ENCODE measurements at places on chromosomes 1 and 21.

DNA sequence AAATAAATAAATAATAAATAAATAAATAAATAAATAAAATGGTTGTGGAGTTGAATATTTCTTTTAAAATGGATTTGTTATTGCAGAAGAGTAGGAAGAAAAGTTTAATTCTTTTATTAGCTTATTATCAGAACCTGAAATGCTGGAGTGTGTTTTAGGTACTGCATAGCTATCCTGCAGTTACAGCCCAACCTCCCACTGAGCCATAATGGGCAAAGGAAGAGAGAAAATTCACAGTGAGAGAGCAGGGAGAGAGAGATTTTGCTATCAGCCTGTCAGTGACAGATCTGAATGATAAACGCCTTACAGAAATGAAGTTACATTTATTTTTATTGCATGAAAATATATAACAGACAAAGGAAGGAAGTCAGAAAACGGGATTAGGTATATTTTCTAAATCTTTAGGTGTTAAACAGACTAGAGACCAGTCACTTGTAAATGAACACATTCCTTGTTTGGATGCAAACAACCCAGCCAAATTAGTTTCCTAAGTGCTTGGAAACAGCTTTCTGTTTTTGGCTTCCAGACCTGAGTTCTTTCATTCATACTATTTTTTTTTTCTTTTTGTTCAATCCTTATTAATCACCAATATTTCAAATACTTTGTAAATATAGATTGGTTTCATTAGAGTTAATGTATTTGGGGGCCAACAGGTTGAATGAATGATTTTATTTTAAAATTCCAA lies 425.3 kb downstream of the USP25 start:
- no peak for DNase-seq

- no peak for DNase-seq
Observed at GRCh38 chr1:102098536-102098935, 101.8 kb upstream of the OLFM3 start.

GRCh38 chr1:90881034-90881433 lies 140.8 kb downstream of the ZNF644 start:
- no peak for DNase-seq

- DNase-seq = no peak
Observed at GRCh38 chr1:162200096-162200847, 130.8 kb downstream of the NOS1AP start.

GRCh38 chr1:148166558-148167492 lies 14.7 kb upstream of the NBPF11 start:
- no peak for DNase-seq

DNA sequence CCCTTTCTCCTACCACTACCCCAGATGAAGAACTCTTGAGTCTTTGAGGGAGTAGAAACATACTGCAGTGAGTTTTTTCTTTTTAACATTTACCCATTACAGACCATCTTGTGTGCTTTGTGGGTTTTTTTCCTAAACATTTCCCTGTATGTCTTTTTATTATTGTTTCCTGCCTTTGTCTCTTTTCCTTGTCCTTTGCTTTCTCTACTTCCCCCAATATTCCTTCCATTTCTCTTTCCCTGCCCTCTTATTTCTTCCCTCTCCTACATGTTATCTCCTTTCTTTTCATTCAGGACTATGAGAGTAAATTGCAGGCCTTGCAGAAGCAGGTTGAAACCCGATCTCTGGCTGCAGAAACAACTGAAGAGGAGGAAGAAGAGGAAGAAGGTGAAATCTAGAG lies 79.1 kb upstream of the PGD start:
- no peak for DNase-seq

GRCh38 chr21:45583831-45584509 lies 41.7 kb upstream of the SLC19A1 start:
- DNase-seq = no peak

DNA sequence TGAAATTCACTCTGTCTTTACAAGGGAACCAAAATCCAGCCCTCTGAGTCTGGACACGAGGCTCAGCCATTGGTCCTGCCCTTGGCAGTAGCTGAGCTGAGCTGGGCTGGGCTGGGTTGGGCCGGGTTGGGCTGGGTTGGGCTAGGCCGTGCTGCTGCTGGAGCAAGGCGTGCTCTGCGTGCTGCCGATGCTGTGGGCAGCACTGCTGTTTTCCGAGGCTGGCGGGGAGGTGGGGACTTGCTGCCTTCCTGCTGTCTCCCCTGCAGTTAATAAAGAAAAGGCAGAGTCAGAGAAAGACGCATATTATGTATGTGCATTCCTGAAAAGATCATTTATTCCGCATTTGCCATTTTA lies 182.9 kb downstream of the CDC7 start:
- DNase-seq = no peak

DNA sequence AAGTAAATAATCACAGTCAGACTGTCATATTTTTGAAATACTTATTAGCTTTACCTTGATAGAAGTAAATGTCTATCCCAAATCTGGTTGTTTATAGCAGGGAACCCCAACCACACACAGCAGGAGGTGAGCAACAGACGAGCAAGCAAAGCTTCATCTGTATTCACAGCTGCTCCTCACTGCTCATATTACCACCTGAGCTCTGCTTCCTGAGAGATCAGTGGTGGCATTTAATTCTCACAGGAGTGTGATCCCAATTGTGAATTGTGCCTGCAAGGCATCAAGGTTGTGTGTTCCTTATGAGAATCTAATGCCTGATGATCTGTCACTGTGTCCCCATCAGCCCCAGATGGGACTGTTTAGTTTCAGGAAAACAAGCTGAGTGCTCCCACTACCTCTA lies 104.3 kb downstream of the GPATCH2 start:
- DNase-seq = no peak

DNA sequence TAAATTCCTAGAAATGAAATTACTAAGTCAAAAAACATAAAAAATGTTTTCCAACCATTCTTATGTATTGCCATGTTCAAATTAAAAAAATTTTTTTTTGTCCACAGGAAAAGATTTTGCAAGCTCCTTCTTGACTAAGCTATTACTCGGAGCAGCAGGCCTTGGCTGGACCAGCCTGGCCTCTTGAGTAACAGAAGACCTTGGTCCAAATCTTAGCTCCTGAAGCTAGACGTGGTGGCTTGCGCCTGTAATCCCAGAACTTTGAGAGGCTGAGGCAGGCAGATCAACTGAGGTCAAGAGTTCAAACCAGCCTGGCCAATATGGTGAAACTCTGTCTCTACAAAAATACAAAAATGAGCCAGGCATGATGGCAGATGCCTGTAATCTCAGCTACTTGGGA lies 77.6 kb downstream of the CLSTN1 start:
- DNase-seq = no peak

DNA sequence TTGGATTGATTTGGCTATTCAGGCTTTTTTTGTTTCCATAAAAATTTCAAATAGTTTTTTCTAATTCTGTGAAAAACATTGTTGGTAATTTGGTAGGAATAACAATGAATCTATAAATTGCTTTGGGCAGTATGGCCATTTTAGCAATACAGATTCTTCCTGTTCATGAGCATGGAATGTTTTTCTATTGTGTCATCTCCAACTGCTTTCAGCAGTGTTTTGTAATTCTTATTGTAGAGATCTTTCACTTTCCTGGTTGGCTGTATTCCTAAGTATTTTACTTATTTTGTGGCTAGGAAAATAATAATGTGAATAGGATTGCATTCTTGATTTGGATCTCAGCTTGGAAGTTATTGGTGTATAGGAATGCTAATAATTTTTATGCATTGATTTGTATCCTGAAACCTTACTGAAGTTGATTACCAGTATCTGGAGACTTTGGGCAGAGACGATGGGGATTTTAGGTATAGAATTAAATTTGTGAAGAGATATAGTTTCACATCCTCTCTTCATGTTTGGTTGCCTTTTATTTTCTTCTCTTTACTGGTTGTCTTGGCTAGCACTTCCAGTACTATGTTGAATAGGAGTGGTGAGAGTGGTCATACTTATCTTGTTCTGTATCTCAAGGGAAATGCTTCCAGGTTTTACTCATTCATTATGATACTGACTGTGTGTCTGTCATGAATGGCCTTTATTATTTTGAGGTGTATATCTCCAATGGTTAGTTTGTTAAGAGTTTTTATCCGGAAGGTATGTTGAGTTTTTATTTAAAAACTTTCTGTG lies 57.3 kb downstream of the DRAM2 start:
- DNase-seq = no peak

- DNase-seq = no peak
Observed at GRCh38 chr1:169844941-169845608, 48.6 kb downstream of the SCYL3 start.

DNA sequence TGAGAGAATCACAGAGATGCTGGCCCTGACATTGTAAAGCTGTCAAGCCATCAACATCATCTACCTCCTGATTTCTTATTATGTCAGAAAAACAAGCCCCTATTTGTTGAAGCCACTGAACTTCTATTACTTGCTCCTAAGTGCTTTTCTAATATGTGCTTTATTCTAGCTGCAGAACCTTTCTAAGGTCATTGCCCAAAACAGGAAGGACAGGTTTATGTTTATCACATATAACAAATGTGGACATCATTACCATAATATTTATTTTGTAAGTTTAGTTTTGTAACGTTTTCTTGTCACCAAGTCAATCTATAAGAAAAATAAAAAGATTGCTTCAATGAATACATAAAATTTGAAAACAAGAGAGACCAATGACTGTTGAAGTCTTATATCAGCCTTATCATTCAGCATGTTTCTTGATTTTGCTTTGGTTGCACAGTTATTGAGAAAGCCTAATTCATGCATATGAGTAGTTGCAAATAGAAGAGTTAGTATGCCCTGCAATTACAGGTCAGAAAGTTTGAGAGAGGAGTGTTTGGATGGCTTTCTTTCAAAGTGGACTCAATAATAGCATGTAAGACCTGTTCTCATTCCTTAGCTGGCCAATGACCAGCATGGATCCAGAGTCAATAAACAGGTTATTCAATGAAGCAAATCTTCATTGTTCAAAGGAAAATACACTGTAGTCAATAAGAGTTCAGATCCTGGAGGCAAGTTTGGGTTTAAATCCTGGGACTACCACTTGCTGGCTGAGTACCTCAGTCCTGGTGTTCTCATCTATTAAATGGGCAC lies 84.1 kb downstream of the MAB21L3 start:
- DNase-seq = no peak

Data from T-helper 17 cell (primary cell).